Activated B cell treated with CpG ODN at 0.5 μM for 24 hours (primary cell): ENCODE measurements at places on chromosomes 2 and 18.

DNA sequence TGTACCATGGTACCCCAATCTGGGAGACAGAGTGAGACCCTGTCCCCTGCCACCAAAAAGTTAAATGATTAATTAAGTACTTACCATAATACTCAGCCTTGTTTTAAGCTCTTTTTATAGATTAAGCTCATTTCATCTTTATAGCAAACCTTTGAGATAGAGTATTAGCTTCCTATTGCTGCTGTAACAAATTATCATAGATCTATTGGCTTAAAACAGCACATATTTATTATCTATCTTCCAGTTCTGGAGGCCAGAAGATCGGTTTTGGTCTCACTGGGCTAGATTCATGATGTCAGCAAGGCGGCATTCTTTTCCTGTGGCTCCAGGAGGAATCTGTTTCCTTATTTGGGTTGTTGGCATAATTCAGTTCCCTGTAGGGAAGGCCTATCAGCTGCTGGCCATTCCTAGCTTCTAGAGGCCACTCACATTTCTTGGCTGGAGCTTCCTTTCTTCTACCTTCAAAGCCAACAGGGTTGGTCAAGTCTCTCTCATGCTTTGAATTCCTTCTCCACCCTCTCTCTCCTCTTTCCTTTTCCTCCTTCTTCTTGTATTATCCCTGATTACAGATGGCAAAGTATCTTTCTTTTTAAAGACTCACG is 13.7 kb upstream of the GREB1 start:
- DNase-seq: no peak

GRCh38 chr2:191415101-191415500 is 169.9 kb downstream of the MYO1B start:
- no peak for DNase-seq

DNA sequence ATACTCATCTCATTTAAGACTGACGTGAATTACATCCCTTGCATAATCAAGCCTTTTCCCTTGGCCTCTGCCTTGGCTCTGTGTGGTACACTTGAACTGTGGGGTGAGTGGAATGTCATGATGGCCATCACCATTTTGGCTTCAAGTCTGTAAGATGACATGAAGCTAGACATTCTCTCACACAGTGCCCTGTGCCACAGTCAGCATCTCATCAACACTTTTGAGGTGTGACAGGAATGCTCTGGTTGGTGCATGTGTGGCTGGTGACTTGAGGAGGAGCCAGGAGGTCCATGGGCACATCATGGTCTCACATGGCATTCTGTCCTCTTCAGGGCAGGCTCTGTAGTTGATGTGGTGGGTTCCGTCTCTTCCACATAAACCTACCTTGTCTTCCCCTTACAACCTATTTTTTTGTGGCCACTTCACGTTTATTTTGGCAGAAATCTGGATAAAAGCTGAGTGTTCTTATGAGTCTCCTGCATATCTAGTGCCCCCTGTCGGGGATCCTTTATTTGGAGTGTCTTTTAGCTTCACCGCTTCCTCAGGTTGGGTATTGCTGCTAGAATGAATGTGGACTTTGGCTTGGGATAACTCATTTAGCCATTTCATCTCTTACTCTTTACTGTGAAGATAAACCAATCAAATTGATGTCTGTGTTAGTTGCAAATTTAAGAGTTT is 28.1 kb downstream of the MAP4K4 start:
- no peak for DNase-seq

GRCh38 chr2:154194909-154195643 is 323.4 kb downstream of the GALNT13 start:
- DNase-seq: no peak

- DNase-seq: no peak
These were observed 73.6 kb upstream of the SALL3 start for GRCh38 chr18:78906066-78906465.

DNA sequence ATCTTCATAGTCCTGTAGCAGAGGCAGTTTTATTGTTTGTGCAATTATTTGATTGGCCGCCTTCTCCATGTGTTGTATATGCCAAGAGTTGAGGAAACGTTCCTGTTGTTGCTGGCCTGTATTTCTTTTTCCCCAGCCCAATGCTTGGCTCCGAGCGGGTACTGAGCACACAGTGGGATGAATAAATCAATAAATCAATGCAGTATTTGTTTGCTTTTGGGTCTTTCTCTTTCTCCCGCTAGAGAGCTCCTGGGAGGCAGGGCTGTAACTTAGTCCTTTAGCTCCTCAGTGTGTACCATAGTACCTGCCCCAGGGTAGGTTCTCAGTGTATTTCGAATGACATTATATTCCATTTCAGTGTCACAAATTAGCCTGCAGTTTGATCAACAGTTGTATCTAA is 71.8 kb downstream of the ICOS start:
- DNase-seq: no peak

- no peak for DNase-seq
These were observed 83.4 kb upstream of the RTN4 start for GRCh38 chr2:55133467-55134315.

DNA sequence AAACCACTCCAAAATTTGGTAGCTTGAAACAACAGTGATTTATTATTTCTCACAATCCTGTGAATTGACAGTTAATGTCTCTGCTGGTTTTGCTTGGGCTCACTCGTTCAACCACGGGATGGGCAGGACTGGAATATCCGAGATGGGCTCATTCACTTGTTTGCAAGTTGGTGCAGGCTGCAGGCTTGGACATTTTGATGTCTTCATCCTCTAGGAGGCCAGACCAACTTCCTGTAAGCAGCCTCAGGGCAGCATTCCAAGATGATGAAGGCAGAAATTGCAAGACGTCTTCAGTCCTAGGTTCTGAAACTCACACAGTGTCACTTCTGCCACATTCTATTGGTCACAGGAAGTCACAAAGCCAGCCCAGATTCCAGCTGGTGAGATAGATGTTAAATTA is 47.1 kb downstream of the GPR39 start:
- no peak for DNase-seq

GRCh38 chr2:195318440-195319111 is 338.4 kb upstream of the SLC39A10 start:
- no peak for DNase-seq

GRCh38 chr2:69345434-69345833 is 41.6 kb downstream of the GFPT1 start:
- no peak for DNase-seq

DNA sequence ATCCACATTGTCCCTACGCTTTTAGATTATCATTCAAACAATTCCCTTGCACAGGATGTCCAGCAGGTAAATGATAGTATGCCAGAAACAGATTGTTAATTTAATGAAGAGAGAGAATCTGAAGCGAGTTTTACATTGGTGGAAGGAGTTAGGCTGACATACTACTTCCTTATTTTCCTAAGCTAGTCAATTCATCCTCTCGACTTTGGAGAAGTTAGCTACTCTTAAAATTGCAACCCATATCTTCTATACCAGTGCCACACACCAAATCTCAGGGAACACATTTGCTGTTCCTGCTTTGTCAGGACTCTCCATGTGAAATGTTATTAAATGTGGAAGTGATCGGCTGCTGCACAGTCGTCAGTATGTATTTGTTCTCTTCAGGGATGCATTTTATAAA is 249.2 kb downstream of the NAPG start:
- DNase-seq: no peak

GRCh38 chr18:50895350-50896045 is 16.6 kb downstream of the ME2 start:
- DNase-seq: no peak

- DNase-seq: peak; percentile 37
These were observed 44.9 kb downstream of the TMEM37 start for GRCh38 chr2:119476301-119477112.

- DNase-seq: no peak
These were observed 288.9 kb upstream of the LYPD1 start for GRCh38 chr2:132958887-132959286.

- no peak for DNase-seq
These were observed 73.8 kb upstream of the ACAA2 start for GRCh38 chr18:49886891-49887764.

- no peak for DNase-seq
These were observed 12.9 kb upstream of the NCKAP5 start for GRCh38 chr2:133581010-133581760.

GRCh38 chr2:73174941-73175662 is 27.3 kb upstream of the NOTO start:
- no peak for DNase-seq

GRCh38 chr2:26300234-26300925 is 45.6 kb upstream of the SELENOI start:
- no peak for DNase-seq

- no peak for DNase-seq
These were observed 14.1 kb upstream of the GPC1 start for GRCh38 chr2:240421381-240421780.

DNA sequence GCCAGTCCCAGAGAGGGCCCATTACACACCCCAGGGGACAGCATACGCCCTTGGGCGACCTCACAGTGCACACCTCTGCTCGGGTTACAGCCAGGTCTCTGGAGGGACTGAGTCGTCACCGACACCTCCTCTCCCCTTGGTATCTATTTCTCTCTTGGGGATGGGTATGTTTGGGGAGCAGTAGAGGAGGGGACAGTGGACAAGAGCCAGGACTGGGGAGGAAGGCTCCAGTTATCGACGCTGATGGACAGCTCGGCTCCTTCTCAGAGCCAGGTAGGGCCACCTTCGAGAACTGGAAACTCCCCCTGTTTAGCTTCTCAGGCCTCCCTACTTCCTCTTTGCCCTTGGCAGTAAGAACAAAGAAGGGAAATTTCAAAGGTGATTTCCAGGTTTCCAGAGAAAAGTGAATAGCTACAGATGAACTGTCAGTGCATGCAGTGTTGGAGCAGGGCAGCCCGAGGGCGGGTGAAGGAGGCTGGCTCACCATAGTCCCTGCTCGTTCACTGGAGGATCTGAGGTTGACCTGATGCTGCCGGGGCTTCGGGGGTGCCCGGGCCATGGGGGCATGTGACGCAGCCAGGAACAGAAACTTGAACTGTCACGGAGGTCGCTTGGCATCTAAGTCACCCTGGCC is 4.4 kb upstream of the SEMA4C start:
- peak; percentile 60 for DNase-seq

DNA sequence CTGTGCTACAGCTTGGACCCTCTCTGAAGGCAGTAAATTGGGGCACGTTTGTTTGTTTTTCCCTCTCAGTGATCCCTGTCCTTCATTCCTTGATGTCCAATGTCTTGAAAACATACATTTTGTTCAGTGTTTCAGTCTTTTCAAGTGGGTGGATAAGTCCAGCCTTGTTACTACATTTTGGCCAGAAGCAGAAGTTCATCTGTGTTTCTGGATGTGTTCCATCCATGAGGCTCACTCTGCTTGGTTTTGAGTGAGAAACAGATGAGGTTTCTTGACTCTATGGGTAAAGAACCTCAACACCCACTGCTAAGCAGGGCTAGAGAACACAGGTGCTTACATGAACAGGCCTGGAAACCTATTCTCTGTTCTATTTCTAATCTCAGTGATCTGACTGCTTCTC is 74.5 kb upstream of the RFX8 start:
- no peak for DNase-seq

GRCh38 chr18:54232485-54233227 is 8.2 kb upstream of the MBD2 start:
- DNase-seq: no peak

DNA sequence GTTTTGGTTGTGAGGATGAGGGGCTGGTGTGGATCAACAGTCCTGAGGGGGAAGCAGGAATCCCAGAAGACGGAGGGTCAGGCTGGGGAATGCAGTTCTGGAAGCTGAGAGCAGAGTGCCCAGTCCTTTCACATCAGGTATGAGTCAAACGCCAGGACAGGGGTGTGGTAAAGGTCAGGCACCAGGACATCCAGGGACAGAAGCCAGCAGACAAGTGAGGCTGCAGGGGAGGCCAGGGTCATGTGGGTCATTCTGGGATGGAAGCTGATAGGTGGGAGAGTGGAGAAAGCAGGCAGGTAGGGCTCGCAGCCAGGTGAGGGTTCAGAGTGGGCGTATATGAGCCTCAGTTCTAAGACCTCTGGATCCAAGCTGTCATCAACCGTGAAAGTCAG is 12.8 kb upstream of the GNLY start:
- no peak for DNase-seq

DNA sequence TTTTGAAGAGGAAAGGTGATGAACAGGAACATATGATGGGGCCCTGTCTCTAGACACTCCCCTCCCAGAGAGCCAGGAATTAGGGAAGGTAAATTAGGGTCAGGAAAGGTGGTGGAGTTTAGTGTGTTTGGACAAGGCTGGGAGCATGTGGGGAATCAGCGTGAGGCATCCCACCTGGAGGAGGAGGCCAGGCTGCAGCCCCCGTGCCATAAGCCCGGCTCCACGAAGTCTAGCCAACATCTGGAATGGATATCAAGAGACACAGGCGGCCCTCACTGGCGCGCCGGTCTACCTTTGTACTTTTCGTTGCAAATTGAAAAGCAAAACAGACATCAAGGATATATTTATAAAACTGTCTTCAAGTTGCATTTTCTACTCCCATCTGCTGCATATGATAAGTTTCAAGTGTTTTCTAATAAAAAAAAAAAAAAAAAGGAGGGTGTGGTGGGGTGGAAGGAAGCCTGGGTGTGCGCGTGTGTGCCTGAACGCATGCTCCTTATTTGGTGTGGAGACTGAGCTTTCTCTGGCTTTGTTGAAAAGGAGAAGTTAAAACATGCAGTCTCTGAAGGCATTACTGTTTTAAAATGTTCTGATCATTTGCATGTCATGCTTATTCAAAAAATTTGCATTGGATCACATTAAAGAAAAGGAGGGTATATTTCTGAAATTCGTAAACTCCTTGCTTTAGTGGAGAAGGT is 546.7 kb upstream of the ID2 start:
- no peak for DNase-seq

- no peak for DNase-seq
These were observed 291.5 kb downstream of the SLC4A3 start for GRCh38 chr2:219918944-219919343.

- DNase-seq: no peak
These were observed 396.7 kb upstream of the RGPD4 start for GRCh38 chr2:107430006-107430405.

- no peak for DNase-seq
These were observed 97.6 kb downstream of the NDUFA10 start for GRCh38 chr2:239927424-239927981.

DNA sequence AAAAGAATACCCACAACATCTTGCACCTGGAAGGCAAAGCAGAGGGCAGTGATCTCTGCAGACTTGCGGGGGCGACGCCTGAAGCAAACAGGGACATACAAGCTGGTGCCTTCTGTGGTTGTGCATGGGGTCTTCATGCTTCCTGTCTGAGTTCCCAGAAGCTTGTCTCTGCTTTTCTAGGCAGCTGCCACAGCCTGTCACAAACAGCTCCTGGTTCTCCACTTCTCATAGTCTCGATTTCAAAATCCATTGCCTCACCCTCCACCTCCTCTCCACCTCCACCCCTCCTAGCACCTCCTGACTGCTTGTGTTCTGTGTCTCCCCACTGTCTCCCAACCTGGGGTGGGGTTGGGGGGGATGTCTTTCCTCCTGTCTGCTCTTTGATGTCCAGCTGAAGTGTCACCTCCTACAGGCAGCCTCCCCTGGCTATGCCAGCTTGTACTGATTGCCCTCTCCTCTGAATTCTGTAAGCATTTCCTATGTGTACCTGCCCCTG is 1.7 kb upstream of the PROC start:
- DNase-seq: no peak

GRCh38 chr2:149333636-149334035 is 3.2 kb downstream of the LYPD6 start:
- DNase-seq: no peak

GRCh38 chr2:1556776-1557466 is 143.7 kb downstream of the TPO start:
- no peak for DNase-seq

- DNase-seq: no peak
These were observed 73.7 kb upstream of the RMDN2 start for GRCh38 chr2:37851428-37851827.

GRCh38 chr2:29518010-29518409 is 402.8 kb downstream of the CLIP4 start:
- DNase-seq: no peak

GRCh38 chr2:239762655-239763269 is 262.4 kb downstream of the NDUFA10 start:
- no peak for DNase-seq
